ENCODE measurements at places on chromosomes 5 and 9.

GRCh38 chr9:134285215-134285845 lies 40.9 kb upstream of the RXRA start:
- DNase-seq = no peak

- DNase-seq = peak; percentile 85
Observed at GRCh38 chr9:10014889-10015288, 597.9 kb downstream of the PTPRD start.

DNA sequence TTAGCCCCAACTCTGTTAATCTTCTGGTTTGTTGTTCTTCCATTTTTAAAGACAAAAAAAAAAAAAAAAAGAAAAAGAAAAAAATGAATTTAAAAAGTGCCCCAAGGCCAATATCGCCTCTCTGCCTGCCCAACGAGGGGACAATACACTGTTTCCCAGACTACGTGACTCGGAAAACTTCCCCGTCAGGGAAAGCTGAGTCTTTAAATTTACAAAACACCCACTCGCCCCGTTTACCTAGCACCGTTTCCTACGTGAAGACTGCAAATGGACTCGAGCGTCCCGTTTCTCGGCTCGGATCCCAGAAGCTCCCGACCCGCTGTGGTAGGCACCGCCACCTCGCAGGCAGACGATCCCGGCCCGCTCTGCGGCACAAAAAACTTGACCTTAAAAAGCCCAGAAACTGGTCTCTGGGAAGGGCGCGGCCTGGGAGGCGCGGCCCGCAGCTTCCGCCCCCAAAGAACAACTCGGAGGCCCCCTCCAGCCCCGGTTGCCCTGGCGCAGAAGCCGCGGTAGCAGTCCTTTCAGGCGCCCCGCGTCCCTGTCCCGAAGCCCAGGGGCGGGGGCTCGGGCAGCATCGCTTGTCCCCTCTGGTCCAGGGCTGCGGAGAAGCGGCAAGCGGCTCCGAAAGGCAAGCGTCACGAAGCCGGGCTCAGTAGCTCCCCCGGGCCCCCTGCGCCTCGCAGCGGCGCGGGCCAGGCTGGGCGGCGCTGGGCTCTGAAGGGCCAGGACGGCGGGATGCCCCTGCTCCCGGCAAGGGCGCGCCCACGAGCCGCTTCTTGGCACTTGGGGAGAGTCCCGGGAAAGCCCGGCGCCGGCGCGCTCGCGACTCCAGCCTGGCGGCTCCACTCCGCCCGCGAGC lies at the start of gene GCNT4:
TSS of gene GCNT4 (minus strand) at position 367 of the 862 bp plus-strand sequence. CDS start 22,521 bp downstream, outside the sequence.
- no peak for DNase-seq

- DNase-seq = no peak
Observed at GRCh38 chr9:22286661-22287060, 160.0 kb upstream of the DMRTA1 start.

GRCh38 chr9:114592356-114592755 lies 4.8 kb downstream of the ATP6V1G1 start:
- no peak for DNase-seq

GRCh38 chr5:118762291-118762690 lies 226.1 kb downstream of the DTWD2 start:
- no peak for DNase-seq

Data from DMS79 treated with DMSO at 0.1 percent for 48 hours (cell line).